ENCODE measurements at places on chromosomes 3 and 15.

DNA sequence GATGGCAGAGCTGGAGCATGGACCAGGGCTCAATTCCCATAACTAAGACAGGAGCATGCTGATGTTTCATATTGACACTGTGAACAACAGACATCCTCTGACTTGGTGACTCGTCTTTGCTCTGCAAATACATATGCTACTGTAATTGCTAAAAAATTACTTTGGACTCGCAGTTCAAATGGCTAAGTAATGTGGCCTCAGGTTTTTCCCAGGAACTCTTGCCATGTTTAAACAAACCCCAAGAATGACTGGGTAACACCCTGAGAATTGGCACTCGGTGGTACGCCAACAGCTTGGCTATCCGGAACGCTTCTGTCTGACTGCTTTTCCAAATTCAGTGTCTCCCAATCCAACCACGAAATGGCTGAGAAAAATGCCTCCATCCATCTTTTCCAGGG lies 456.7 kb upstream of the THBS1 start:
- no peak for DNase-seq

- no peak for DNase-seq
Observed at GRCh38 chr3:195859846-195860411, 48.2 kb upstream of the MUC4 start.

DNA sequence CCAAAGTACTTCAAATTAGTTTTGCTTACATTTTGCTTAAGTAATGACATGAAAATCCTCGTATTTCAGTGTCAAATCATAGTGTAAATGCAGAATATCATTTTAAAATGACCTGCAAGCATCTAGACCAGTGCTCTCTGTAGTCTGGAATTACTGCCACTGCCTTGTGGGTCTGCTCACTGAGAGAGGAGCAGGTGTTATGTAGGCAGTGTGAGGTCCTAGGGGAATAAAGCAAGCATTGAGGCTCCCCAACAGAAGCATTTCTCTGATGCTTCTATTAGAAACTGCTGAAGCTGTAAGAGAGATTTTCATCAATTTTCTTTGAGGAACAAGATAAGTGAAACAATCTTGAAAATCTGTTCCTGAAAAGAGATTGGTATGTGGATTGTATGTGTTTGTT lies 253.2 kb downstream of the BBX start:
- no peak for DNase-seq

DNA sequence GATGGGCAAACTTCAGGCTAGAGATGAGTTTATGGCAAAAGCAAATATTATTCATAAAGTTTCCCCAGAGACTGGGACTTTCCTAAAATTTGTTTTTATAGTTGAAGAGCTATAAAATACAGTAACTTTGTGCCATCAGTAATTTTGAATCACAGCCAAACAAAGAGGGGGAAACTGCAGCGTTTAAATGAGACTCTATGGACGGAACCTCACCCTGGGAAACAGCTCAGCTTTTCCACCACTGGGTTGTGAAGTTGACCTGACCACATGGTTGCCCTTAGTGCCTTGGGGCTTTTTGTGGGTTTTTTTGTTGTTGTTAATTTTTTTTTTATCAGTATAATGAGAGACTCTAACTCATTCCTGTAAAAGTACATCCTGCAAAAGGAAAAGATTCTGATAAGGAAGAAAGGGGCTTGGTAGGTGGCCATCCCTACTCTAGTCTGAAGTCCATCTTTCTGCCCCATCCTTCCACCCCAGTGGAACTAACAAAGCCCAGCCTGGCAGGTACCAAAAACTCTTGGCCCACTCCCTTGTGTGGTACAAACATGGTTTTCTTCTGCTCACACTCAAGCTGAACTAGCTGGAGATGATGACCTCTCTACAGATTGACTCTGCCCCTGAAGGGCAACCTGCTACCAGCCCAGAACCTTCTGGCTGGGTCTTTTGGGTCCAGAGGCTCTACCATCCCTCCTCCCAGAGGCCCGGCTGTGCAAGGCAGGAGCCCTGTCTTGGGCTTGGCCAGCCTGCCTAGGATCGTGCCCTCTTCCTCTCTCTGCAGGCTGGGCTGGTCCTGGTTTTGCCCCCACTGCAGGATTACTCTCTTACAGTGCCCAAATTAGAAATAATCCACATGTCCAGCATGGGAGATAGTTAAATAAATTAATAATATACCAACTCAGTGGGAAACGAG lies 41.2 kb downstream of the RLBP1 start:
- no peak for DNase-seq

DNA sequence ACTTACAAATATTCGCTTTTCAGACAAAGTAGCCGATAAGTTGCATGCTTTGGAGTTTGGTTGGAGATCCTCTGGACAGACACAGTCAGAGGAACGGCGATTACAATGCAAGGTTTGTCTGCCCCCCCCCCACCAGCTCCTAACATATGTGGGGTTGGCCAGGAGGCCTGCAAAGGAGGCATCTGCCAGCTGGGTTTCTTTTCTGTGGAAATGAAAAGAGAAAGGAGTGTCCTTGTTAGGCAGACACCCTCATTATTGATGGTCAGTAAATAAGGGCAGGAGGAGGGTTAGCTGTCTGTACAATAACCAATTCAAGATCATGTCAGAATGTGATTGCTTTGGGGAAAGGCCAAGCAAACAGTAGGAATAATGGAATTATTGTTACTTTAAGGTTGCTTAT lies 49.1 kb downstream of the TLNRD1 start:
- DNase-seq = no peak

DNA sequence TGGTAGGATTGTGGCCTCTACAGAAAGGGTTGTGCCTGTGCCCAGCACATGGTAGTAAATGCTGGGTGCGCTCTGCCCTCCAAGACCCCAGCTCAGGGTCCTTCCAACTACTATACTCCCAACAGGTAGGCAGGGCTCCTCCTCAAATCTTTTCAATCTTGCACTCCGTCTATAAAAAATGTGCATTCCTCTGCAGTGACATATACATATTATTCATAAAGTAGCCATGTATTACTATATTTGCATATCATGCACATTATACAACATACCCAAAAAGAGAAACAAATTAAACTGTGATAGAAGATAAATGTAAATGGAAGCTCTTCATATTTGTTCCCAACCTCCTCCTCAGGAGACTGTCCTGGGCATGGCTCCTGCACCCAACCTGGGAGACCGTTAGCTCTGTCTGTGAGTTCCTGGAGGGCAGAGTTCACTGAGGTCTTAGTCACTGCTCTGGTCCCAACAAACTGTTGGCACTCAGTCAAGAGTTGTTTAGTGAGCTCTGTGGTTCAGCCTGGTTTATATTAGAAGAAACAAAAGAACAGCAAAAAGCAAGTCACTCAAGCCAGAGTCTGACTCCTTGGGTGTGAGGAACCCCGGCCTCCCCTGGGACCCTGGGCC lies 47.7 kb upstream of the GRIP2 start:
- no peak for DNase-seq

DNA sequence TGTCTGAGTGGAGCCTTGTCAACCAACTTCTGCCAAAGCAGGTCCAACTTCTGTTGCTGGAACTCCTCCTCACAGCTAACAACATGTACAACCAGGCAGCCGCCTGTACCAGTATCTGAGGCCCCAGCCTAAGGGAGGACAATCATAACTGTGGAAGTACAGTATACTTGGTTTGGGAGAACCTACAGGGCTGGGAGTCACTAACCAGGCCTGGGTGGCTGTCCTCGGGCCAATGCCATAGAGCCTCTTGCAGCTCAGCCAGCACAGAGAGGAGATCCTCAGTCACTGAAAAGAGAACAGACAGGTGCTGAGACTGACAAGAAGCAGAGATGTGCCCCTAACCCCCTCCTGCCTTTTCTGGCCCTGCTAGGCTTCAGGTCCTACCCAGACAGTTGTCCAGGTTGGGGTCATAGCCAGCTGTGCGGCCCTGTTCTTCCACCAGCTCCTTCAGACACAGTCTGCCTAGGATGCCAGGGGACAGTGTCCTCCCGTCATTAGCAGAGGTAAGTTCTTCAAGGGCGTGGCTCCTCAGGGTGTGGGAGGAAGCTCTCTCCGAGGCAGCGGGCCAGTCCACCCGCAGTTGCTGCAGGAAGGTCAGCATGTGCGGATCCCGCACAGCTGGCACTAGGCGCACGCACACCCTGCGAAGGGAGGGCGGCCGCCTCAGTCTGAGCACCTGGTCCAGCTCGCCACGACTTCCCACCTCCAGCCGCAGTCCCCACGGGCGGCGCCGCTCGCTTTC lies 980 bp downstream of the DALRD3 start:
- no peak for DNase-seq

DNA sequence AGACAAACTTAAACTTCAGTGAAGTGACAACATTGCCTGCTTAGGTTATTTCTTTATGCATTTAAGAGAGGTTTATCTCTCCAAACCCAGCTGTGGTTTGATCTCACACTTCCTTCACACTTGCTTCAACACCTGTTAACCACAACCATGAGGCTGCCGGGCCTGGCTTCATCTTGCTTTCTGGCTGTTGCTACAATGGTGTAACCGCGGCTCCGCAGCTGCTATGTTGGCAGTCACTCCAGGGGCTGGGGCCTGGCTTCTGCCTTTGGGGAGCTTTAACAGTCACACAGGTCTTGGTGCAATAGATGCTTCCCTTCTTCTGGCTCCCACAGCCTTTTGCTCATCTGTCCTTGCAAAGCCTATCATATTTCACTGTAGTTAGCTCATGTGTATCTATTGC lies 72.9 kb upstream of the MNS1 start:
- DNase-seq = no peak

GRCh38 chr3:45670991-45671390 lies 18.2 kb upstream of the SACM1L start:
- DNase-seq = no peak

- DNase-seq = no peak
Observed at GRCh38 chr3:7798276-7798675, 703.3 kb upstream of the LMCD1 start.

DNA sequence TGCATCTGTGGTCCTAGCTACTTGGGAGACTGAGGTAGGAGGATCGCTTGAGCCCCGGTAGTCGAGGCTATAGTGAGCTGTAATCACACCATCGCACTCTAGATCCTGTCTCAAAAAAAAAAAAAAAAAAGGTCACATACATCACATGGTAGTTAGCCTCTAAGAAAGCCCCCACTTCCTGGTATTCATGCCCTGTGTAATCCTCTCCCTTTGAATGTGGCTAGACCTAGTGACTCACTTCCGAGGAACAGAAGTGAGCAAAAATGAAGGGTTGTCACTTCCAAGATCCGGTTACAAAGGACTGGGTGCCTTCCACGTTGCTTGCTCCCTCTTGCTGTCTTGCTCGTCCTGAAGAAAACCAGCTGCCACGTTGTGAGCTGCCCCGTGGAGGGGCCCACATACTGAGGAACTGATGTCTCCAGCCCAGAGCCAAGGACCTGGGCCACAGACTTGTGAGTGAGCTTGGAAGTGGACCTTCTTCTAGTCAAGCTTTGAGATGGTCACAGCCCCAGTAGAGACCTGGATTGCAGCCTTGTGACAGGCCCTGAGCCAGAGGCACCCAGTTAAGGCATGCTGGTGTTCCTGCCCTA lies 12.6 kb upstream of the LCTL start:
- no peak for DNase-seq

- no peak for DNase-seq
Observed at GRCh38 chr15:101494251-101494796, 4.8 kb upstream of the PCSK6 start.

DNA sequence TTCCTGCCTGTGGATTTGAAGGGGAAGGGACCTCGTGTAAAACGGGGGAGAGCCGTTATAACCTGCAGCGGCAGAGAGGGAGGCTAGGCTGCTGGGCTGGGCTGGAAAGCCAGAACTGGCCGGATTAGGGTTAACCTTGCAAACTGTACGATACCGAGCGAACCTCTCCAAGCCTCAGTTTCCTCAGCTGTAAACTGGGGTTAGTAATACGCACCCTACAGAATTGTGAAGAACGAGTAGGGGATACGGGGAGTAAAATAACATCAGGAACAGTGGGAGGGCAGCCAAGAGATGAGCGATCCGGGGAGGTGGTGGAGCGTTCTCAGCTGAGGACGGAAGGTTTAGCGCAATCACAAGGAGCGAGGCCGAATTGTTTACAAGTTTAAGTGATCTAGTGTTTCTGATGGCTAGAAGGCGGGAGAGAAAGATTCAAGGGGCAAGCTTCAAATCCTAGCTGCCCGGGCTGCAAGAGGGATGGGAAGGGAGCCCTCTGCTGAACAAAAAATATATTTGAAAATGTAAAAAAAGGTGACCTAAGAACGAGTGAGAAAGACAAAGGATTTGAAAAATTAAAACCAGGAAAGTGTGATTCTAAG lies 768 bp upstream of the SEMA5B start:
- DNase-seq = peak; percentile 43

DNA sequence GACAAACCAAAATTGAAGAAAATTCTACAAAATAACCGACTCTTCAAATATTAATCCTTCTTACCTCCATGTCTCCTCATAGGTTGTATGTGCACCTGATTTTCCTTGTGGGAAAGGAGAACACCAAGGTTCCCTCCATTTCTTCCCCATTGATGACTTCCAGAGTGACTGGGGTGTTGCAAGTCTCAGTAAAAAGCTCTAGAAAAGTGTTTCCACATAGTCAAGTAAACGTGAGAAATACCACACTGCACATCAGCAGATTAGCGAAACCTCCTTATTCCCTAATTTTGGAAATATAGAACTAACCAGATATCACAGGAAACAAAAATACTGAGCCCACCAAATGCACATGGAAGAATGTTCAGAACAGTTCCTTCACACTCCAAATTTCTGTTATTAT lies 4.9 kb upstream of the RPN1 start:
- no peak for DNase-seq

DNA sequence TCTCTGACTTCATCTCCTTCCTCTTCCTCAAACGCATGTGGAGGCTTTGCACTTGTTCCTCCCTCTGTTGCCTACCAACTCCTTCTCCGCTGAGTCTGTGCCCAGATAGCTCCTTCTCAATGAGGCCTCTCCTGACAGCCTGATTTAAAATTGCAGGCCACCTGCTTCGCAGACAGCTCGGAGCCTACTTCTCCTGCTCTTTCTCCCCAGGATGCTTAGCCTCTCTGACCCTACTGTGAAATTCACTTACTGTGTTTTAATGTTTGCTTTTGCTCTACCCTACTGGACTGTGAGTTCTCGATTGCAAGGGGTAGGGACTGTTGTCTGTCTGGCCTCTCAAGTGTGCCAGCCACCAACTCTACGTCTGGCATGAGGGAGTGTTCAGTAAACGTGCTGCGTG lies 83.4 kb downstream of the EEFSEC start:
- DNase-seq = peak; percentile 28

GRCh38 chr15:52527911-52528563 lies 643 bp downstream of the MYO5A start:
- peak; percentile 24 for DNase-seq

DNA sequence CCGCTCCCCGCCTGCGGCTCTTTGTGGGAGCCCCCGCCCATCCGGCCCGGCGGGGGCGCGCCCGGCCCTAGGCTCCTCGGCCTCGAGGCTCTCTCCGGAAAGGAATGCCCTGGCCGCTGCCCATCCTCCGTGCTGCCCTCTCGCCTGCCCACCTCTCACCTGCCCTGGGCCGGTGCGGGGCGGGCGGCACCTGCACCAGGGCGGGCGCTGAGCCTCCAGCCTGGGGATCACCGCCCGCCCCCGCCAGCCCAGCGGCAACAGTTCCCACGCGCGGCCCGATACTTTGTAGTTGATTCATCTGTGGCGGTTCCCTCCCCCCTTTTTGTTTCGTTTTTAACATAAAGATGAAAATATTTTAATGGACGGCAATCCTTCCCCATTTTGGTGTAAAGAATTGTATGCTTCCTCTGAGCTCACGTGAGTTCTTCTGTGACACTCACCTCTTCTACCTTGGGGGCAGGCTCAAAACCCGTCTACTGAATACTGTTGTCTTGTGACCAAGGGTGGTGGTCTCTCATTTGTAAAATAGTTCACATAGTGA lies 1.9 kb downstream of the KLF13 start:
- DNase-seq = no peak

All from GDM1 (cell line).